ENCODE measurements at places on chromosomes 12 and 14.

GRCh38 chr12:108060903-108061302 is 68.2 kb upstream of the WSCD2 start:
- no peak for DNase-seq

GRCh38 chr14:72745546-72745945 is 148.4 kb downstream of the DPF3 start:
- DNase-seq: no peak

GRCh38 chr12:121828306-121828705 is 24.5 kb downstream of the SETD1B start:
- DNase-seq: no peak

- DNase-seq: no peak
These were observed 8.8 kb downstream of the NID2 start for GRCh38 chr14:52060080-52060479.

DNA sequence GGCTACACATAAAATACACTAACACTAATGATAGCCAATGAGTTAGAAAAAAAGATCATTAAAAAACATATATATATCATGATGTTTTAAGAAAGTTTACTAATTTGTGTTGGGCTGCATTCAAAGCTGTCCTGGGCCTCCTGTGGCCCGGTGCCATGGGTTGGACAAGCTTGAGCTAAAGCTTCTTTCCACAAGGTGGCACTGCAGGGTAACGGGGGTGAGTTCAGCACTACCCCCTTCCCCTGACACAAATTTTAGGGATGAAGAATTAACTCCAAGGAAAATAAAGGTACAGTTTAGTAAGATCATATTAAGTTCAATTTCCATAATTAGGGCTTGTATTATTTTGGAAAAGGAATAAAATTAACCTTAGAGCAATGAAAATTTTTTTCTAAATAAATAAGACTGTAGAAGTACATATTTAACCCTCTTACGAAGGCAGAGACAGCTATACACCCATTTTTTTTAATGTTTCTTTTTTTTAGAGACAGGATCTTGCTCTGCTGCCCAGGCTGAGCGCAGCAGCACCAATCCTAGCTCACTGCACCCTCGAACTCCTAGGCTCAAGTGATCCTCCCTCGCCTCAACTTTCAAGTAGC is 38.9 kb downstream of the PPP1R13B start:
- peak; percentile 58 for DNase-seq

- DNase-seq: no peak
These were observed 84.8 kb upstream of the NUDT4 start for GRCh38 chr12:93292731-93293566.

DNA sequence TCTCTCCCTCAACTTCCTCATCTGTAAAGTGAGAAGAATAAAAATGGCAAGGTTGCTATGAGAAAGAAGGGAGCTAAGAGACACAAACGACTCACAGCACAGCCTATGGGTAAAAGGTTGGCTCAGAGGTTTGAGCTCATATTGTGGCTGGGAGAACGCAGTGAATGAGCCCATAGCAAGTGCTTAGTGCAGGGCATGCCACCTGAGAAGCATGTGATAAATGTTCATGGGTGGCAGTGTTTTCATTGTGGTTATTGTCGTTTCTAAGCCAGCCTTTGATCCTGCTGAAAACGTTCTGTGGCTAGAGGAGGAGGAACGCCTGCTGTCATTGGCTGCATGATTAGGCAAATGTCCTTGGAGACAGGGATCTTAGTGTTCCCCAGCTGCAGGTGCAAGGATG is 150.4 kb downstream of the KSR2 start:
- no peak for DNase-seq

GRCh38 chr12:72995616-72996015 is 723.4 kb downstream of the TRHDE start:
- DNase-seq: no peak

GRCh38 chr12:13149411-13149810 is 45.9 kb upstream of the GSG1 start:
- DNase-seq: no peak

DNA sequence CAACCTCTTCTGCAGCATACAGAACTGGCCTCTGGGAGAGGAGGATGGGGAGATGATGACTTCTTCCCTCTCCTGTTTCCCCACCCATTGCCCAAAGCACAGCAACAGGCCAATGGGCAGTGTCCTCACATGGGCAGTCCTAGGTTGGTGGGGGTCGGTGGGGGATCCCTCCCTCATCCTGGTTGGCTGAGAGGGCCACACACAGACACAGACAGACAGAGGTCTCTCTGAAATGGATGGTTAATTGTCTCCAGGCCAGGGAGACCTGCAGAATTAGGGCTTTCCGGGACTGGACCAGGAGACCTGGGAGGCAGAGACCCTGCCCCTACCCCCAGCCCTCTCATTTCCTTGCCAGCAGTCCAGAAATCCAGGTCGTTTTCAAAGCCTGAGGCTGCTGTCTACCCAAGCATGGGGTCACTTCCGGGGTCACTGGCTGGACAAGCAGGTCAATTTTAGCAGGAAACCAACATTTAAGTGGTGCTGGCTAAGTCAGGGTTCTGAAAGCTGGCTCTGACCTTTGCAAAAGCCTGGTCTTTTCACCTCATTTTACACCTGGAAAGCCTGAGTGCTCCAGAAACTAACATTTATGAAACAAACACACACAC is 48.6 kb upstream of the TBX3 start:
- no peak for DNase-seq

DNA sequence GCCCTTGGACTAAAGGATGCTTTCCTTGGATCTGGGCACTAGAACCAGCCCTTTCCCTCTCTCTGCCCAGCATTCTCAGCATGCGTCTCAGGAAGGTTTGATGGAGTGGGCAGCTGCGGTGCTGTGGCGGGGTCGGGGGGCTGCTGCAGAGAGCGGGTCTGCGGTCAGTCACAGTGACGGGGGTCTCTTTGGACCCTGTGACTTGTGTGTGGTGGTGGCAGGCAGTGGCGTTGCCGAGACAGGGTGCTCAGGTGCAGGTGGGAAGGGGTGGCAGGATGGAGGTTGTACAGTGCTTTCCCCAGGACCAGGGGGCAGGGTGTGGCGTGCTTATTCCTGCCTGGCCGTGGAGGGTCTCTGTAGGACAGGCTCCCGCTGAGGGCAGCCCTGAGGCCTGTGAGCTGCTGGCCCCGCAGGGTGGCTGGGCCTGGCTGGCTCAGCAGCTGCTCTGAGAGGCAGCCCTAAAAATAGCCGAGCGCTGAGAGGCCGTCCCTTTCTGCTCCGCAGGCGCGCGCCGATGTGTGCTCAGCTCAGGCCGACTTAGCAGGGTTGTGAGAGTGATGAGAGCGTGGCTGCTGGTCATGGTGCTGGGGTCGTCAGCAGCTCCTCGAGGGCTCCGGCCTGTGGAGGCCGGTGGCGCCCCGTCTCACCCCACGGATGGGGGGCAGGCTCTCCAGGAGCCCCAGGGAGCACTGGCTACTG is 9.7 kb downstream of the PACS2 start:
- no peak for DNase-seq

DNA sequence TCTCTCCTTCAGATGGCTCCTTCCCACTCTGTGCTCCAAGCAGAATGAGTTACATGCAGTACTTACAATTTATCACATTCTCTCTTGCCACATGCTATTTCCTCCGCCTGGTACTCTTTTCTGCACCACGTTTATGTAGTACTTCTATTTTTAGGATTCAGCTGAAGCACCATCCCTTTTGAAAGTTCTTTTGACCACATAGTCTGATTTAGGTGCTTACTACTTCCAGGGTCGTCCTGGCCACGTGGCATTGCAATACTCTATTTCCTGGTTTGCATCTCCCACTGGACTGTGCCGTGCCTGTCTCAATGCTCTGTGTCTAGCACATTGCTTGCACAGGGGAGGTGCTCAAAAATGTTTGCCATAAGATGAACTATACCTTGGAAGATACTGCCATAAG is 16.3 kb upstream of the TBC1D30 start:
- DNase-seq: no peak

DNA sequence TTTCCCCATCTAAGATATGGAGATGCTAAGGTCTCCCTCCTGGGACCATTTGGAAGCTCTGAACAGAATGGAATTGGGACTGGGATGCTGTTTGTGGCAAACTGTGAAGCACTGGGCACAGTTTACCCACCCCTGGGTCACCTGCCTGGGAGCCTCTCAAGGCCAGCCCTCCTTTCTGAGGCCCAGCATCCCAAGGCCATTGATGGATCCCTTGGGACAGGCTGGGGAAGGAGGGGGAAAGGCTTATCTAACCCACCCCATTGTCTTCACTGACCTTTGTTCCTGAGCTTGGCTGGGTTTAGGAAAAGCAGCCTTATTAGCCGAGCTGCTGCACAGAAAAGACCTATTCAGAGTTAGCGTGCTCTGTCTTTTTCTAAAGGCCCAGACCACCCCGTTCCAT is 5.2 kb downstream of the CCDC85C start:
- DNase-seq: no peak

DNA sequence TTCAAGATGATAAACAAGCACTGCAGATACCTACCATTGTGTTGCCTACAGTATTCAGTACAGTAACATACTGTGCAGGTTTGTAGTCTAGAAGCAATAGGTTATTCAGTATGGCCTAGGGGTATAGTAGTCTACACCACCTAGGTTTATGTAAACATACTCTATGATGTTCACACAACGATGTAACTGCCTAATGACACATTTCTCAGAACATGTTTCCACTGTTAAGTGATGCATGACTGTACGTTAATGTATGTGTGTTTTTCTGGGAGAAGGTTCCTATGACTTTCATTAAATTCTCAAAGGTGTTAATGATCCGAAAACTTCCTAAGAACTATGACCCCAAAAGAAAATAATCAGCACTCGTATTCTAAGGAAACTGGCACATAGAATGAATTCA is 20.9 kb upstream of the CALM1 start:
- DNase-seq: no peak

GRCh38 chr12:93883436-93884154 is 206.4 kb downstream of the CRADD start:
- no peak for DNase-seq

GRCh38 chr12:31589904-31590641 is 863 bp downstream of the DENND5B start:
- peak; percentile 5 for DNase-seq

- DNase-seq: no peak
These were observed 13.2 kb downstream of the RASSF8 start for GRCh38 chr12:25971654-25972041.

DNA sequence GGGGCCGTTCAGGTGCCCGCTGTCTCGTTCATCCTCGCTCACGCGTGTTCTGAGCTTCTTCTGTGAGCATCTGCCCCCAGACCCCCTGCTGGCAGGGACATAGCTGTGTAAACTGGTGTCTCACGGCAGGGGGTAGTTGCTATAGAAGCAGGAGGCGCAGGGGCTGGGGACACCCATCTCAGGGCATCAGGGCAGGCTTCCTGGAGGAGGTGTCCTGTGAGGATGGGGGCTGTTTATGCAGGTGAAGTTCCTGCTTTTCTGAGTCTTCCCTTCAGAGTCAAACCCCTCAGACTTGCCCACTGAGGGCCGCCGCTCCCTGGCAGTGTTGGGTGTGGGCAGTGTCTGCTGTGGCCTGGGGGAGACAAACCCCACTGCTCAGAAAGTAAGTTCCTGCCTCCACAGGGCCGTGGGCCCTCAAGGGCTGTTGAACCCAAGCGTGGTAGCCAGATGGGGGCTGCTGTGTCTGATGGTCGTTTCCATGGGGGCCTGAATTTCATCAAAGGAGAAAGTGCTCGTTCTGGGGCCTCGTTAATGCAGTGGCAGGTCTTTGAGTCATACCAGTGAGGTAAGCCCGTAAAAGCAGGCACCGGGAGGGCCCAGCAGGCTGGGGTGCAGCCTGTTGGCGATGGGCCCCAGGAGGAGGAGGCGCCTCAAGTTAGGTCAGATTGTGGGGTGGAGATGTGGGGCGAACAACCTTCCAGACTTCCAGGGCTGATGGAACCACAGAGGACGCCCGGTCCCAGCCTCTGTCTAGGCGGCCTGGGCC is 23.4 kb downstream of the KIF26A start:
- DNase-seq: no peak

DNA sequence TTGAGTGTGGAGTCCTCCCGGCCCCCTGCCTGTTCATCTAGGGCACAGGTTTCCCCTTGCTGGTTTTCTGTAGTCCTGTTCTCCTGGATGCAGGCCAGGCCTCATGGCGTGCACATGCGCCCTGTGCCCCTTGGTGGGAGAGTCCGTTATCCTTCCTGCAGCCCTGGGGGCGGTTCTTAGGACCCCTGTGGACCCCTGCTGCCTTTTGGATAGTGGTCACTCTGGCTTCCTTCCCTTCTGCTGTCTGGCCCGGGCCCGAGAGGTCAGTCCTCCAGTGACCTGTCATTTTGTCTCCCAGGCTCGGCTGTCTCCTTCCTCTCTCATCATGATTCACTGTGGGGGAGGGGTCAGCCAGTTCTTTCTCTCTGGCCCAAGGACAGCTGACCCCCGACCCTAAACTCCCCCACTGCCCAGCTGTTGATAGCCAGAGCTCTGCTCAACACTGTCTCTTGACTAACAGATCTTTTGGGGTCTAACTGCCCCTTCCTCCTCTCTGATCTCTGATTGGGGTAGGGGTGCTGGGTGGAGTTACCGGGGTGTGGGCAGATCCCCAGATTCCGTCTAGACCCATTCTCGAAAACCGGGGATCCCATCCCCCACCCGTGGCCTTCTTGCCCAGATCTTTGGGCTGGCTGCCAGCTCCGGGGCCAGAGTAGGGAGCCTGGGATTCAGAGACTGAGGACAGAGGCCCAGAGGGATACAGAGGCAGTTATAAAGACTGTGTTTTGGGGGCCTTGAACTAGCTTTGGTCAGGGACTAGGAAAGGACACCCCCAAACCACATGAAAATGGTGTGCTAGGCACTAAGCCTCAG is 7.0 kb downstream of the CCND2 start:
- DNase-seq: no peak

DNA sequence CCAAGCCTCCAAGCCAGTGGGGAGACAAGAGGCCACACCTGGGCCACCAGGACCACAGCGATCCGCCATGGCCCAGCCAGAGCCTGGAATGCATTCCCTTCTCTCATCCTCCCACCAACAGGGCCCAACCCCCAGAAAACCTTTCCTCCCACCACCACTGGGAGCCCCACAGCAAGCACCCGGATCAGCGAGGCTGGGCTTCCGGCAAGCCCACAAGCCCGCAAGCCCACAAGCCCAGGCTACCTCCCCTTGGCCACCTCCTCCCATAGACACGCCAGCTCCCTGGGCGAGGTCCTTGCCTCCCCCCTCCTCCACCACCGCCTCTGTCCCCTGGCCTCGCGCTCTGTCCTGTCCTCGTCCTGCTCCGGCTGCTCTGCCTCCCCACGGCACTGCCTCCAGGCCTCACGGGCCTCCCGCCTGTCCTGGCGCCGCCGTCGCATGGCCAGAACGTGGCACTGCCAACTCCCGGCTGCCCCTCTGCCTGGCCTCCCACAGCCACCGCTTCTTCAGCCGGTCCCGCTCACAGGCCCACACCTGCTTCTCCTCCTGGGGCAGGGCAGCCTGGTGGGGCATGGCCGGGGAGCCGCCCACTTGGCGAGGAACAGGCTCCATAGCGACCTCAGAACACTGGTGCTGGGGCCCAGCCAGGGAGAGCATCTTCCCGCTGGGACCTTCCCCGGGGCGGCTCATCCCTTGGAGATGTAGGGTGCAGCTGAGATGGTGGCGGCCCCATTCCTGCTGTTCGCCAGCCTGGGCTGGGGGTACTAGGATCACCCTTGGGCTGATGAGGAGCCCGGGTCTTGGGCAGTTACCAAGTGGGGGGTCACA is 5.6 kb downstream of the CDK2AP1 start:
- no peak for DNase-seq

All from stimulated activated CD4-positive, alpha-beta T cell treated with anti-CD3 and anti-CD28 coated beads, Interleukin-2, amount 100 ng/mL, for 48 hours (primary cell).